ENCODE measurements at places on chromosomes 6 and 20.

- no peak for DNase-seq
Measured at GRCh38 chr20:46031014-46031569, 2.1 kb downstream of the SLC12A5 start.

DNA sequence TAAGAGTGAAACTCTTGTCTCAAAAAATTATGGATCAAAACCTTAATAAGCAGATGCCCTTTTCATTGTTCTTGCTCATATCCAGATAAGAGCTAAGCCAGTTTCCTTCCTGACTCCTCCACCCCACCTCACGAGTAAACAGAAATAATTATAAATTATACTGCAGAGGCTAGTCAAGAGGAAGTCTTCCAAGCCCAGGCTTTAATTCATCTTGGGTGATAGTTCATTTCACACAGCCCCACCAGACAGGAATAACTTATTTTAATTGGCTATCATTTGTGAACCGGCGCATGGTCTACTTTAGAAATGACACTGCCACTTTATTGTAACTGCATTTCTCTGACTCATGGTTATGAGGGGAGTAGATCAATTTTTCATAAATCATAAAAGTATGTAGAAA, 102.0 kb downstream of the BTBD3 start:
- DNase-seq, result no peak

DNA sequence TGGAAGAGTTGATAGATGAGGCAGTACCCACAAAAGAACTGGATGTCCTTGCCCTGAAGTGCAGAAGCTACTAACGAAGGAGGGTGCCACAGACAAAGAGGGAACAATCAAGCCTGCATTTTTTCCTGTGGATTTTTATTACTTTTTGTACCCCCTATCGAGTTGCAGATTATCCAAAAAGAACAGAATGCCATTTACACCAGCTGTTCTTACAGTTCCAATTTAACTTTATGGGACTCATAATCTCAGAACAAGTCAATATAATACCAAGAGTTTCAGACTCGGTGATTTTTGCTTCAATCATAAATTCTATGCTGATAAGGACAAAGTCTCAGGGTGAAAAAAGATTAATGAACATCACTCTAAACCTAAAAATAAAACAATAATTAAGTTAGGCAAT, 4.0 kb upstream of the CNKSR3 start:
- DNase-seq, result no peak

- DNase-seq, result no peak
Measured at GRCh38 chr20:63098195-63098810, 91.5 kb upstream of the BHLHE23 start.

- no peak for DNase-seq
Measured at GRCh38 chr20:54843865-54844264, 368.5 kb downstream of the DOK5 start.

GRCh38 chr6:101394936-101395335, 1.4 kb downstream of the GRIK2 start:
- no peak for DNase-seq

GRCh38 chr20:21270806-21271205, 32.3 kb upstream of the XRN2 start:
- DNase-seq, result no peak

- DNase-seq, result no peak
Measured at GRCh38 chr6:145147559-145147958, 587.8 kb downstream of the EPM2A start.

GRCh38 chr20:4929686-4930397, 71.5 kb downstream of the SLC23A2 start:
- DNase-seq, result no peak

- DNase-seq, result no peak
Measured at GRCh38 chr6:92545861-92546260, 873.5 kb downstream of the EPHA7 start.

GRCh38 chr6:40695114-40695513, 108.0 kb upstream of the LRFN2 start:
- DNase-seq, result no peak

DNA sequence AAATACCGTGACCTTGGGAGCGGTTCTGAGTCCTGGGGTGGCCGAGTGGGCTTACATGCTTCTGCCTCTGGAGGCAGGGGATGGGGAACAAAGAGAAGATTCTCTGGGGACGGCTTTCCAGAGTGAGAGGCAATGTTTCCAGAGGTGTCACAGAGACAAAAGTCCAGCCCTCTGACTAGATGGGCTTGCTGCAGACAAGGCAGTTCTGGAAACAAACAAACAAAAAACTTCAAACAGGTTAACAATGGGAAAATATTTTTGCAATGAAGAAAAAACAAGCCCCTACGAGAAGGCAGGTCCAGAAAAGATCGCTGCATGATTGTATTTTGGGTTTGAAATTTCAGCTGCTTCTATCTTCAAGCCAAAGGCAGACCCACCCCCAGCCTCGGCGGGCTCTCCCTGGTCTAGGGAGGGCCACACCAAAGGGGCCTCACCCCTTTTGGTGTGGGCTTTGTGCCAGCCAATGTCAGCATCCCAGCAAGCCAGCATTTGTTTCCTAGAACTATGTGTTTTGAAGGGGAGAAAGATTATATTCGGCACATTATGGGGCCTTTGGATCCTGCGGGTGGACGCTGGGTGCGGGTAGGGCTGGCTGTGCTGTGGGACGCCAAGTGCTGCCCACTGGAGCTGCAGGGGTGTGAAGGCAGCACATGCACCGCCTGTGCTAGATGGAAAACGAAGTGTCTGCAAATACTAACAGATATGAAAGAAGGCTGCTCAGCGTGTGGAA, 42.9 kb downstream of the RIOK1 start:
- no peak for DNase-seq

DNA sequence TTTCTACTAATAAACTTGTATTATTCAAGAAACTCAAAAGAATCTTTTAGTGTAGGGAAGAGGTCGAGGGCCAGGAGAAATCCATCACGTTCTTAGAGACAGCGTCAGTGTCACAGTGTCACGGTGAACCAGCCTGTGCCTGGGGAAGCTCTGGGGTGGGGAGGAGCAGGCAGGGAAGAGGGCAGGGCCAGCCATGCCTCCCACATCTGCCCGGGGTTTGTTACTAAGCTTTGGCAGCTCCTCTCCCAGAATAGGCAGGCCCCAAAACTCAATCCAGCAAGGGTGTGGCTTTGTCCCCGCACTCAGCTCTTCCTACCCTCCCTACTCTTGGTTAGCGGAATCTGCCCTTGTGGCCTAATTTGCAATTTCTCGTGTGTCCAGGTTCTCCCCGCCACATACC, 72.9 kb downstream of the TCP11 start:
- no peak for DNase-seq

GRCh38 chr6:113995634-113996033, 24.7 kb upstream of the HDAC2 start:
- DNase-seq, result no peak

GRCh38 chr6:56851541-56852259, 103.2 kb upstream of the BEND6 start:
- peak; percentile 25 for DNase-seq

GRCh38 chr20:38609815-38610214, 8.2 kb downstream of the ARHGAP40 start:
- DNase-seq, result no peak

DNA sequence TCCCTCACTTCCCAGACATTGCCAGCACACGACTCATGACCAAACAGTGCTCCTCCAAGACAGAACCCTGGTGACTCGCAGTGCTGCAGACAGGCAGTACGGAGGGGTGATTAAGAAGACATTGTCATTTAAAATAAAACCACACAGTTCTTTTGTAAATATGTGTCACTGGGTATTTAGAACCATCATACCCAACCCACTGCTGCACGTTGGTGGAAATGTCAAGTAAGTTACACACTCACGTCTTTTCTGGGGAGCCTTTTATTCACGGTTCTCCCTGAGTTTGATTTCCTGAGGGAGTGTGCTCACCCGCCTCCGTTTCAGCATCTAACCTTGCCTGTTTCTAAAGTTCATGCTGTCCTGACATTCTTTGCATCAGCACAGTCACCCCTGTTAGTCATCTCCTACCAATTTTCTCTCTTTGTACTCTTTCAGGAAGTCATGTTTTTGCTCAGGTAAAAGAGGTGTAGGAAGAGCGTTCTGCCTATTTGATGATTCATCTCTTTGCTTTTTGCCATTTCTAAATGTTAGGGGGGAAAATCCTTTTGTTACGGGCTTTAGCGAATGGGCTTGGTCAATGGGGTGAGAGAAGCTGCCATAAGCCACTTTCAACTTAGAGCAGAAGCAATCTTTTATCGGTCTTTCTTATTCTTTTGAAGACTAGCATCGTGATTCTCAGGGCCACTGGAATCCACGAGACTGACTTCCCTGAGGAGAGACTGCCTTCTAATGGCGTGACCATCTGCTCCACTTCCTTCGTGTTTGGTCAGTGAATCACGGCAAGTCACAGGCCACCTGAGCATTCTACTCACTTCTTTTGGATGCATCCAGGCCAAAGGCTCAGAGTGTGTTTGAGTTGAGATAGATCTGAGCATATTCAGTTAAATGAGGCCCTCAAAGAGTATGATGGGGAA, 512.8 kb upstream of the JARID2 start:
- peak; percentile 62 for DNase-seq

GRCh38 chr6:107098436-107099307, 16.6 kb downstream of the BEND3 start:
- no peak for DNase-seq

- DNase-seq, result no peak
Measured at GRCh38 chr6:45488269-45488668, 110.5 kb upstream of the SUPT3H start.

- no peak for DNase-seq
Measured at GRCh38 chr20:39019027-39019426, 56.9 kb downstream of the DHX35 start.

DNA sequence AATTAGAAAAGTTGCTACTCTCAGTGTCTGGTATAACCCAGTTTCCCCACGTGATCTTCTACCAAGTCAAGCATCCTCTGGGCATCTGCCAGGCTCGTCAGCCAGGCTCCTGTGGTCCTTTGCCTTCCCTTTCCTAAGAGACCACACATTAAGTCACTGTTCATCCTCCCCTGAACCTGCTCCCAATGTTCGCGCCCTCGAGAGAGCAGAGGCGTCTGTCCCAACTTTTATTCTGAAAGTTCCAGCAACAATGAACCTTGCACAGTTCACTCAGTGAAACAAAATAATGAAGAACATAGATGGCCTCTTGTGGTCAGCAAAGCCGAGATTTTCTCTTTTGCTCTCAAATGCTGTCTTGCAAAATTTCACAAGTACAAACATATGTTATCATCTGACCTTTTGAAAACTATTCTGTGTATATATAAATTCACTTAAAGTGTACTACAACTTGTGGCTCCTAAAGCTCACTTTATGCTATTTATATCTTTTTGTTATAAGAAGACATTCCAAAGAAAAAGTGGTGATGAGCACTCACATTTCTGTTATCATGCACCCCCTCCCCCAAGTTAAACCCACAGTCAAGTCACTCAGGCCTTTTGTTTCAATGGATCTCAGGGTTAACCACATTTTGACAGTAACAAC, 39.2 kb upstream of the NHSL1 start:
- no peak for DNase-seq

GRCh38 chr6:56526860-56527544, 115.7 kb downstream of the DST start:
- DNase-seq, result no peak

GRCh38 chr20:8815208-8815607, 253.7 kb upstream of the PLCB4 start:
- DNase-seq, result no peak

- DNase-seq, result no peak
Measured at GRCh38 chr6:14858808-14859207, 387.1 kb upstream of the JARID2 start.

DNA sequence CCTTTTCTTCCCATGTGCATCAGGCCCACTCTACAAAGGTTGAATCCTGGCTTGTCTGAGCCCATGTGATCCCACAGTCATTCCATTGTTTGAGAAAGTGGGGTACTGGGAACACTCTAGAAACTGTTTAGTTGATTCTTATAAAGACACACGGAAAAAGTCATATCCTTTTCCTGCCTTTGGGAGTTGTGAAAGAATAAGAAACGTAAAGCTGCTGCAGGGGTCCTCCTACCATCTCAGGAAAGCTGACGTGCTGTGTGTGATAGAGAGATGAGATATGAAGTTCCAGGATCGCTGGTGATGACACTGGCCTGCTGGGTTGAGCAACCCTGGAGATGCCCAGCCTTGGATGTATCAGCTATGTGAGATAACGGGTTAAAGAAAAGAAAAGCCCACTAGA, 21.3 kb upstream of the HLA-DRB5 start:
- no peak for DNase-seq

DNA sequence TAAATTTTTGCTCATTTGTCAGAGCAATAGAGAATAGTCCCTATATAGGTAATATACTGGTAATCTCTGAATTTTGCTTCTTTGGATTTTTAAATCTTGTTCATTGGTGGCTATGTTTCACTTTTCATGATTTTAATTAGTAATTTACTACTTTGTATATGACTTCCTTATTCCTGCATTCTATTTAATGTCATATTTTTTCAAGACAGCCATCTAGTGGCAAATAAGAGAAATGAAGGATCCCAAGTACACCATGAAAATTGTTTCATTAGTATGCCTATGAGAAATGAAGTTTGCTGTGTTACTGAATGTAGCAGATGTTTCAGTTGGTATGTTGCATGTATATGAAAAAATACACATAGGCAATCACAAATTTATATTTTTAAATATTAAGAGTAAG, 82.4 kb downstream of the ZNF292 start:
- DNase-seq, result no peak

GRCh38 chr6:10482636-10483257, 38.4 kb upstream of the GCNT2 start:
- no peak for DNase-seq

DNA sequence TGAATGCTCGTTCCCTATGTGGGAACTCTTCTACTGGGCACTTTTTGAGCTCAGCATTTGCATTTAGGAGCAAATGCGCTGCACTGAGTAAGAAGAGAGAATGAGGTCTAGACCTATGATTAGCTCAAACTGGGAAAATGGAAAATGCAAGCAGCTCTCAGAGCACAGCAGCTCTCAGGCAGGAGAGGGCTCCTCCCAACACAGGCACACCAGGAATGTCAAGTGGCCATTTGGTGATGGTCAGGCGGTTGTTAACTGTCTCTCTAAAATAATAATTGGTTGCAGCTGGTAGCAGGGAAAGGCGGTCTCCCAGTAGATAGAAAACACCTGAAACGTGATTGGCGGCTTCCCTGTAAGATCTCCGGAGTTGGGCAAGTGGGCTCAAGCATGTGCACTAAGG, 162.0 kb upstream of the ECI2 start:
- DNase-seq, result no peak

- DNase-seq, result no peak
Measured at GRCh38 chr6:38792356-38792755, 77.2 kb downstream of the DNAH8 start.

- no peak for DNase-seq
Measured at GRCh38 chr6:155604991-155605390, 149.4 kb upstream of the NOX3 start.

GRCh38 chr6:158011478-158011920, 29.8 kb downstream of the SYNJ2 start:
- no peak for DNase-seq

GRCh38 chr6:89559487-89559886, 79.1 kb downstream of the LYRM2 start:
- DNase-seq, result no peak

DNA sequence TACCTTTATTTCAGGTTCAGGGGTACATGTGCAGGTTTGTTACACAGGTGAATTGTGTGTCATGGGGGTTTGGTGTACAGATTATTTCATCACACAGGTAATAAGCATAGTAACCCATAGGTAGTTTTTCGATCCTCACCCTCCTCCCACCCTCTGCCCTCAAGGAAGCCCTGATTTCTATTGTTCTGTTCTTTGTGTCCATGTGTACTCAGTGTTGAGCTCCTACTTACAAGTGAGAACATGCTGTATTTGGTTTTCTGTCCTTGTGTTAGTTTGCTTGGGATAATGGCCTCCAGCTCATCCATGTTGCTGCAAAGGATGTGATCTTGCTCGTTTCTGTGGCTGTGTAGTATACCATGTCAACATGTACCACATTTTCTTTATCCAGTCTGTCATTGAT, 66.0 kb downstream of the STK4 start:
- DNase-seq, result no peak

Measured in stimulated activated naive CD8-positive, alpha-beta T cell treated with anti-CD3 and anti-CD28 coated beads, Interleukin-15, Interleukin-2, amounts not matched to agents 100 U/mL and 50 U/mL, for 24 hours (primary cell).